ENCODE measurements at places on chromosomes 13 and 19. TPM values are rescaled to one million over a fixed set of nuclear protein-coding genes. Genes with fewer than 3 reads are reported as not detected.

GRCh38 chr19:49888510-49888824 lies 8.2 kb downstream of the IL4I1 start:
- peaks cover 7% of the 10 kb centered on the region for H3K27me3 ChIP-seq
- no peak overlapping the region for H3K4me3 ChIP-seq
- H3K27ac ChIP-seq: no peak overlapping the region
- H3K4me1 ChIP-seq: peaks cover 7% of the 10 kb centered on the region
- no peak for DNase-seq

GRCh38 chr13:85685436-85685835 lies 113.8 kb downstream of the SLITRK6 start:
- no peak for DNase-seq
- H3K27ac ChIP-seq: no peak overlapping the region
- no peaks in the 10 kb centered on the region for H3K4me1 ChIP-seq
- no peaks in the 10 kb centered on the region for H3K27me3 ChIP-seq

The HNRNPA1L2 gene
- polyA plus RNA-seq: 7.2 TPM

The FBN3 gene
- not detected for polyA plus RNA-seq

The S1PR5 gene
- 10.3 TPM for polyA plus RNA-seq

All from keratinocyte (primary cell).